AG10803 (cell line): ENCODE measurements at places on chromosomes 4 and X.

GRCh38 chrX:5869786-5870185 lies 358.9 kb downstream of the NLGN4X start:
- no peak for DNase-seq

DNA sequence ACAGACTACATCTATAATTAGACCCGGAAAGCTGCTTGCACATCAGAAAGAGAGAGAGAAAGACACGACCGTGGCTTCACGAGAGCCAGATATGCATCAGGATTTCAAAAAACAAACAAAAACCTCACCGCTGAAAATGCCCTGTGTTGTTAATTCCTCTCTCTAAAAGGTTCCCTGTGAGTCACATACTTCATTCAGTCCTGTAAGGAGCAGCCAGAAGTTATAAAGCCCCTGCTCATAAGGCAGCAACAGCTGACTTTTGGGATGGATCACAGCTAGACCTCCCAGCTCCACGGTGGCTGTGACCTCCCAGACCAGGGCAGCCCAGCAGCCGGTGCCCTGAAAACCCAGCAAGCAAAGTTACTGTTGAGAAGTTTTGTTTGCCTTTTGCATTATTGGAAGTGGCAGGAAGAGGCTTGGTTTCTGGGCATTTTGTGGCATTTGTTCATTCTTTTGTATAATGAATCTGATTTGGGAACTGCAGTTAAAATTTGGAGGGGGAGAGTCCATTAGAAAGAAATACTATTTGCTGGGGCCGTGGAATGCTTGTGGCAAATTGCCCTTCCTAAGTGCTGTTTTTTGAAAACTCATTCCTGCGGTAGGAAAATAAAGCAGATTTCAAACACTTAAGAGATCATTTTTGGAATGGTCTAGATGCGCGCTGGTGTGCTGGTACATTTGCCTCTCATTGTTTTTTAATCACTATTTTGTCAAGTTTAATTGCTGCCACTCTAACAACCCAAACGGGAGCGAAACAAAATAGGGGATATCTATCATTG lies 520.4 kb downstream of the BCOR start:
- peak; percentile 22 for DNase-seq

GRCh38 chr4:11860996-11861395 lies 432.3 kb upstream of the HS3ST1 start:
- no peak for DNase-seq

DNA sequence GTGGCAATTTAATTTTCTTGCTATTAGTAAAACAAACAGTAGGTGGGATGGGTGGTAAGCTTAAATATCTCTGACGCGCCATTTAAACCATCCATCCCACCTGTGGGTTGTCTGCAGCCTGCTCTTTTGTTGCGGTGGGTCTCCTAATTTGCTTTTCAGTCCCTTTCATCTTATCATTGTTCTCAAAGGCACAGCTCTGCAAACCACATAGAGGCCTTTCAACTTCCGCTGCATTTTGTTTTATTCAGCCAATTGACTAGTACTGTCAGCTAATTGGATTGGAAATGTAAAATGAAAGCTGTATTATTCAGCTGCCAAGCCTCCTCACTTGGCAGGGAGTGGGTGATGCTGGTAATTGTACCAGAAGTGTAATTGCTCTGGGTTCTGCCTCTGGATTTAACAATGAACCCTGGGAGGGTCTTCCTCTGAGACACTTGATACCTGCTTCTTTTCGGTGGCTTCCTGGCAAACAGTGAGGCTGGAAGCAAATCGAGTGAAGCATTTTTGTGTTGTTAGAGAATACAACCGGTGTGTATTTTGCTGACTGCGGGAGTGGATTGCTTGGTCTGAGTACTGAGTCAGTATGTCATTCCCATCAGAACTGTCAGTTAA lies 165.6 kb downstream of the FRAS1 start:
- DNase-seq, result no peak

DNA sequence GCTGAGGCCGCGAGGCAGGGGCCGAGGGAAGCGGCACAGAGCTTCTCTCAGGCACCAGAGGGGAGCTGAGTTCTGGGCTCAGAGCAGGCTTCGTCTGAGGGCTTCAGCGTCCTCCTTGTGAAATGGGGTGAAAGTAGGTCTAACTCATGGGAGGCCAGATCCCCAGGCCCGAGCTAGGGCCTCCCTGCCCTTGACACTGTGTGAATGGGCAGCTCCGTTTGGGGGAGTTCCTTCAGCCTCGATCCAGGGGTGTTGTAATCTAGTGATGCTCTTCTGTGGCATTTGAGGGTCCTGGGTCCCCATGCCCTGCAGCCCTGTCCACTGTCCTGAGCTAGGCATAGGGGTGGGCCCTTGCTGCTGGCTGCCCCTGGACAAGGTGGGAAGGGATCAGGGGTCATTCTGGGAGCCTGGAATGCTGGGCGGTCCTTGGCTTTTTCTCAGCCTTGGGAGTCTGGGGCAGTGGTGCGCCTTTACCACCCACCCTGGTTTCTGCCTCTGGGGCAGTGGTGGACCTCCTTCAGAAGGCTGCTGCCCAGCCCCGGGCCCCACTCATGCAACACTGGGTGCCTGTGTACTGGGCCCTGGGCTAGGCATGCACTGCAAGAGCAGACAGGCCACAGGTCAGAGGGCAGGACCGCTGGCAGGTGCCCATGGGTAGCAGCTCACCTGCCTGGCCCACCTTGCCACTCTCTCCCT lies 4.1 kb downstream of the SH3BP2 start:
- no peak for DNase-seq

- peak; percentile 60 for DNase-seq
Measured at GRCh38 chrX:14095702-14096101, 66.0 kb upstream of the GEMIN8 start.
